GM12865 (cell line): ENCODE measurements at places on chromosomes 2 and 18.

DNA sequence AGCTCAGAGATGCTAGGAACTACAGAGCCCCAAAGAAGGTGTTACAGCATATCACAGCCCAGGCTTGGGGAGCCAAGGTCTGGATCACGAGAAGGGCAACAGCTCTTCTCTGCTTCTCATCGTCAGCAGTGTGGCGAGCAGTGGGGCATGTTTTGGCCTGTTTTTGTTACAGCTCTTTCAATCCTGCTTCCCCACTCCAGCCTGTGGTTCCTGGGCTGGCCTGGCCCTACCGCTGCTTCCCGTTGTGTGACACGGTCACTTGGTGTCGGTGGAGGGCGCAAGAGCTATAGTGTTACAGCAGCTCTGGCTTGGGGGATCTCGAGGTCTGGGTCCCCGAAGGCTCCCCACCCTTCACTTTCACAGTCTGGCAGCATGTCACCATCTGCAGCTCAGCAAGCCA lies 870.2 kb downstream of the CBLN2 start:
- no peak for DNase-seq

DNA sequence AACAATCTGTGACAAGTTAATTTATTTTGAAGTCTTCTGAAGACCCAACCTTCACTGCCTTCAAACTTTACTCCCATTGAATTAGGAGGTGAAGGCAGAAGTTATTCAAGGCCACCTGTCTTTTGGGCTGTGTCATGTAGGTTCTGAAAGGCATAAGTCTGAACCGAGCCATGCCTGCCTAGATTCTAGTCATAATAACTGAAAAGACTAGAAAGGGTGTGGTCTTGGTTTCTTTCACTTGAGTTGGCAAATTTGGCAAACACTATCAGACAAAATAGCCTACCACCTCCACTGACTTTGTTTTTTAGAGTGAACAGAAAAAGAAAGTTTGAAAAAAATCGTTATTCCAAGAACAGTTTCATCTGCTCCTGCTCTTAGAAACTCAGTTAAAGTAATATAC lies 38.4 kb downstream of the PPM1B start:
- no peak for DNase-seq

DNA sequence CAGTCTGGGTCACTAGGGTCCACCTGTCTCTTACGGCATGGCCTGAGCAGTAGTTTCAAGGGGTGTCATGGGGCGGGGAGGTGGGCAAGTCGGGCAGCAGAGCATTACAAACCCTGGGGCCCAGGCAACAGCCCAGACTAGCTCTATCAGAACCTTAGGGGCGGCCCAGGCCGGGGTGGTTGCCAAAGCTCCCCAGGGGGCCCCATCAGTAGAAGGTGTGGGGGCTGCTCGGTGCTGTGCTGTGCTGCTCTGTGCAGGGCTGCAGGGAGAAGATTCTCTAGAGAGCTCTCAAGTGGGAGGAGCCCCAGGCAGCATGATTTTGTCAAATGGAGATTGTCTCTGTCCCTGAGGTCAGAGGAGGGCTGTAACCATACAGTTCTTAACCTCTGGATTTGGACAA lies 36.4 kb upstream of the SLC14A1 start:
- peak; percentile 54 for DNase-seq

GRCh38 chr2:181517685-181518301 lies 60.6 kb downstream of the ITGA4 start:
- no peak for DNase-seq

DNA sequence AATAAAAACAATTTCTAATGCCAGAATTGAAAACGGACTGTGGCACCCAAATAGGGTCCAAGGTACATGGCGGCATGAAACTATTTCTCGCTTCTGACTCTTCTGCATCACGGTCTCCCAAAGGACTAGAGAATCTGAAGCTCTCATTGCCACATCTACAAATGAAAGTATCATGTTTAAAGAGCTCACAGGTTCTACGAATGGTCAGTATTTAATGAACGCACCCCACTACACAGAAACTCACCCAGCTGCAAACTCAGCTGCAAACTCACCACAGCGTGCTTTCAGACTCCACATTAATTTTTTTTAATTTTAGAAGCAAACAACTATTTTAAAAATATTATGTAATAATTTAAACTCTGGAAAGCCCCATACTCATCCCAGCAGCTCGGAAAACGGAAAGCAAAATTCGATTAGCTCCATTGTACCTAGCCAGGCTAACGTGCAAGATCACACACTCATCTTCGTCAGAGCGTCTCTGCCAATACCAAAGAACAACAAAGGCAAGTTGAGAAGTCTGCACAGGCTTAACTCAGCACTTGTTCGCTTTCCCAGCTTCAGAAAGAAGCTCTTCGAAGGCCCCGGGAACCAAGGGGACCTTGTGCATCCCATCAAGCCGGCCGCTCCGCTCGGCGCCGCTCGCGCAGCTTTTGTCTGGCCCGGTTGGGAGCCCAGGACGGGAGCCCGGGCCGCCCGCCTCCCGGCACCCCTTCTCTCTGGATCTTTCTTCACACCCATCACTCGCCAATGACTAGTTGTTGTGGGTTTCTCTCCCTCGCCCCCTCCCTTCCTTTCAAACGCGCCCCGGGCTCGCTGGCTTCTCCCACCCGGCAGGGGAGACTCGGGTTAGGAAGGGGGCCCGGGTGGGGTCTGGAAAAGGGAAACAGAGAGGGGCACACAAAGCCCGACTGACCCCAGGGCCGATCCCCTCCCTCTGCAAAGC lies 785 bp downstream of the CLASP1 start:
- peak; percentile 68 for DNase-seq
